Stimulated activated memory B cell treated with anti-CD40 and anti-IgM and Interleukin-4, amounts not matched to agents 10 μg/mL and 1 μg/mL and 100 μg/mL, for 72 hours (primary cell): ENCODE measurements at places on chromosomes 1 and 21.

DNA sequence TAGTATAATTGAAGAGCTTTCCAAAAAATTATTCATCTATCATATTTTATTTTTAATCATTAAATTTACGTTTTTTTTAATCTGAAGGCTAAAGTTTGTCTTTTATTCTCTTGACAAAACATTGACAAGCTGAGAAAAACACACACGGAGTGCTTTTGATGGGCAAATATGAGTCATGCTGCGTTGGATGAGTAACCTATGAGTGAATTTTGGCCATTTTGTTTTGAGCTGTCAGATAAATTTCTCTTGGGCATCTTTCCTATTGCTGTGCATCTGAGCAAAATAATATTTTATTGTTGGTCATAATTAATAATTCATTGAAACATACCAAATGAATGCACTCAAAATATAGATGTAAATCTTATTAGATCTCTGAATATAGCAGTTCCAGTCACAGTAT is 1144.1 kb upstream of the ADGRL2 start:
- no peak for ATAC-seq

- ATAC-seq: no peak
Measured at GRCh38 chr1:156857532-156857931, 1.4 kb downstream of the INSRR start.

- ATAC-seq: no peak
Measured at GRCh38 chr1:12478612-12478985, 139.4 kb downstream of the DHRS3 start.

GRCh38 chr1:184462990-184463389 is 76.2 kb downstream of the C1orf21 start:
- ATAC-seq: no peak

DNA sequence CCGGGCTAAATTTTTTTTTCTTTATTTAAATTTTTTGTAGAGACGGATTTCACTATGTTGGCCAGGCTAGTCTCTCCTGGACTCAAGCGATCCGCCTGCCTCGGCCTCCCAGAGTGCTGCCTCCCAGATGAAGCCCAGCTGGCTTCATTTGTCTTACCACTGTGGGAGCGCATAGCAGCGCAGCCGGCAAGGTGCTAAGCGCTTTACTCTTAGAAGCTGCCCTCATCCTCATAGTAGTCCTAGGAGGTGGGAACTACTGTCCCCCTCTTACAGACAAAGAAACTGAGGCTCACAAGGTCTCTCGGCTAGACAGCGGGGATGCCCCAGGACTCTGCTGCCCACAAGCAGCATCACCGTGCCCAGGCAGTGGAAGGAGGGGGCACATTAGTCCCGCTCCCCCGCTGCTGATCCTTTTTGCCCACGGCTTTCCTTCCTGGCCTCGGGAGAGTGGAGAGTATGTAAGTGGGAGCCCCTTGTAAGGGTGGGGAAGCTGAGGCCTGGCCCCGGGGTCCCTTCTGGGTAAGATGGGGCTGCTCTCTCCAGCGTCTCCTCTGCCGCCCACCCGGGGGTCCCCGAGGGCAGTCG is 726 bp downstream of the TMEM54 start:
- ATAC-seq: no peak

DNA sequence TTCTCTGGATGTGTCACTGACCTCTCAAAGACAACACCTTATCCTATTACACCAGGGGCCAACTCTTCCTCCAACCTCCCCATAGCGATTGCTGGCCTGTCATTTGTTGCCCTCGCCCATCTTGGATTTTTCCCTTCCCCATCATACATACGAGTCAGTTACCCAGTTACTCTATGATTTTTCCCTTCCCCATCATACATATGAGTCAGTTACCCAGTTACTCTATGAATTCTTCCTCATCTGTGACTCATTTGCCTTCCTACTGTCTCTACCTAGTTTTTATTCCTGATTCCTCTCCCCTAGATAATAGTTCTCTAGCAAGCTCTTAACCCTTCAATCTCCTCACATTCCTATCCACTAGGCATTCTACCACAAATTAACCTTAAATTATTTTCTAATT is 178.8 kb downstream of the NR5A2 start:
- ATAC-seq: no peak

DNA sequence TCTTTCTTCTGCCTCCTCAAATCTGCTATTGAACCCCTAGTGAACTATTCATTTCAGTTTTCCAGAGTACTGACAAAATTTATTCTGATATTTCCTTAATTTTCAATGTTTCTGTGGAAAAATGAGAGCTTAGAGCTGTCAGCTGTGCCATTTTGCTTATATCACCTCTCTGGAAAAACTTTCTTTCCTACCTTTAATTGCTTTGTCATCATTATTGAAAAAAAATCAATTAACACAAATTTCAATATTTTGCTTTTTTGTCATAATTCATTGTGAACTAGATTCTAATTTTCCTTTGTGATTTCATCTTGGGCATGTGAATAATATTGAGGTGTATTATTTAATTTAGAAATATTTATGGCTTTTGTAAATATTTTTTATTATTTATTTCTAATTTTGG is 126.5 kb downstream of the C1orf94 start:
- ATAC-seq: no peak

DNA sequence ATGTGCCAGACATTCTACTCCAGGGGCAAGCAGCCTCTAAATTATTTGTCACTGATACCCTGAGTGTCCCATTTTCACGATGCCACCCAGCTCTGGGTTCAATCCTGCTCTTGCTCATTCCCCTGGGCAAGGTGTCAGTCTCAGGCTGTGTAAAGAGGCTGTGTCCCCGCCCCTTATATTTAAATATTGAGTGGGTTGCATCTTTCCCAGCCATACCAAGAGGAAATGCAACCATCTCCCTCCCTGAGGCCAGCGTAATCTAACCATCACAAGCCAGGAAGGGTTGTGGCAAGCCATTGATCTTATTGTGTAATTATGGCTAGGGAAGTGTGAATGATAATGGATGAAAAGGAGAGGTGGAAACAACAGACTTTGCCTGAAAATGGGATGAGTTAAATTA is 54.7 kb upstream of the CLDN14 start:
- ATAC-seq: no peak

GRCh38 chr1:205263580-205264190 is 35.9 kb downstream of the TMCC2 start:
- no peak for ATAC-seq

DNA sequence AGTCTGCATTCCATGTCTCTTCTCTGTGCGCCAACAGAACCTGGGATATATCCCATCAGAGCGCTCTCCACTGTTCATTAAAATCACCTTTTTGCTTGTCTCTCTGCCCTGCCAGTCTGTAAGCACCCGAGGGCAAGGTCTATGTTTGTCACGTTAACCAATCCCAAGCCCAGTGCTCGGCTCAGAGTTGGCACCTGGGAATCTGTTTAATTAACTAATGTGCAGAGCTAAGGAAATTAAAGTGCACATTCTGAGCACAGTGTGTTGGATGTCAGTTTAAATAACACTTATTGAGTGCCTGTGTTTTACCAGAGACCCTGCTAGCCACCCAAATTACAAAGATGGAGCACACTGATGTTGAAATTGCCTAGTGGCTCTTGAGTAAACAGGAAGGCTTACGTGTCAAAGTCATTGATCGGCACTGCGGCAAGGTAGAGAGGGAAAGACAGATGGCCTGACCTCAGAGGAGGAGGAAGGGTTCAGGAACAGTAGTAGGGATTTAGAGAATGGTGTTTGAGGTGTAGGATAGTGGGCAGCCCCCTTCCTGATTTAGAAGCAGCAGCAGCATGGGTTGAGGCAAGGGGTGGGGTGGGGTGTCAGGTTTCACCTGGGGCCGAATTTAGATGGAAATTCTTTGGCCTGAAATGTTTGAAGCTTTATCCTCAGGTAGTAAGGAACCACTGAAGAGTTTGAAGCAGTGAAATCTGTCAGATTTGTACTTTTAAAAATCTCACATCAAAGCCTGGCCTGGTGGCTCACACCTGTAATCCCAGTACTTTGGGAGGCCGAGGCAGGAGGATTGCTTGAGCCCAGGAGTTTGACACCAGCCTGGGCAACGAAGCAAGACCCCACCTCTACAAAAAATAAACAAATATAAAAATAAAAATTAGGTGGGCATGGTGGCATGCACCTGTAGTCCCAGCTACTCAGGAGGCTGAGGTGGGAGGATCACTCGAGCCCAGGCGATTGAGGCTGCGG is 7.7 kb downstream of the ARMH1 start:
- ATAC-seq: no peak

DNA sequence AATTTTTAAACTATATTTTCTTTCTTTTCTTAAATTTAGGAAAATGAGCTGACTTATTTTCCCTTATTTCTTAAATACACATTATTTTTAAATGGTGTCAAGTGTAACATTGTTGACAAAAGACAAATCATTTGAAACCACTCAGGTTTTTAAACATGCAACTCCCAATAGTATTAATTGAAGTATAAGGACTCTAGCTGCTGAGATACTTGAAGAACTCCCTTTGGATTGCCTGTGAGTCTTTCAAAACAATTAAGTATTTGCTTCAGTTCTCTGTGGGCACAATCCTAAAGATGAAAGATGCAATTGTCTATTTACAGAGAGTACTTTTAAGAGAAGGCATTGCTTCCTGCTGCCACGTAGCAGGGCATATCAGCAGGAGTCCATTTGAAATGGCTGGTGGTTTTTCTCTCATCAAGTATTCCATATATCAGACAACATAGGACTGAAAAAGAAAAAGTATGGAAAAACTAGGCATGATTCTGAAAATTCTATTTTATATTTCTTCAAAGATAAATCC is 373.4 kb downstream of the NEGR1 start:
- ATAC-seq: no peak

- ATAC-seq: peak; percentile 34
Measured at GRCh38 chr1:27496604-27497155, 6.7 kb upstream of the WASF2 start.

- no peak for ATAC-seq
Measured at GRCh38 chr1:159925719-159926078, 392 bp upstream of the TAGLN2 start.

DNA sequence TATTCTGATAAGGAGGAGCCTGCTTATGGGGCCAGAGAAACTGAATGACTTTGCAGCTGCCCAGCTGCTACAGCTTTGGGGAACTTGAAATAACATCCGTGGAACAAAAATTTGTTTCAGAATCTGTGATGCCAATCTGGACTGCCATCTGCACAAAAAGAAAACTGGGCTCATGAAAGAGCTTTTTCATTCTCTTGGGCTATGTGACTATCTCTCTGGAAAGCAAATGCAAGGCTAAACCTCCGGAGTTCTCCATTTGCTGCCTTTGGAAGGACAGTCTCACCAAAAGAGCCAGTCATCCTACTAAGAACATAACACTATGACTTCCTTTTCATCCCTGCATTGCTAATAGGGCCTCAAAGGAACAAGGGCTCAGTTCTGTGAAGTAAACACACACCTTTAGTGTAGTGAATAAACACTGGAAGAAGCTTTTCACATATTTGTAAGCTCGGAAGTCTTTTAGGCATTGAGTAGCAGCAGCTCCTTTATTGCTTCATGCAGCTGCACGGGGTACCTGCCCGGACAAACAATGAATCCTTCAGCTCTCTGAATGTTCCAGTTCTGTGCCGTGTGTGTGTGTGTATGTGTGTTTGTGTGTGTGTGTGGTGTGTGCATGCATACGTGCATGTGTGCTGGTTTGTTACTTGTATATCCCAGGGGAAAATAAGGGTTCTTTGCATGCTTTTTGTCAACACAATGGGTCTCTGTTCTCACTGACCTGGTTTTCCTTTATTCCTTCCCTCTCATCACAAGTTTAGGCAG is 255.5 kb upstream of the SGIP1 start:
- ATAC-seq: peak; percentile 52

GRCh38 chr1:201495551-201496295 is 11.2 kb downstream of the CSRP1 start:
- ATAC-seq: no peak

DNA sequence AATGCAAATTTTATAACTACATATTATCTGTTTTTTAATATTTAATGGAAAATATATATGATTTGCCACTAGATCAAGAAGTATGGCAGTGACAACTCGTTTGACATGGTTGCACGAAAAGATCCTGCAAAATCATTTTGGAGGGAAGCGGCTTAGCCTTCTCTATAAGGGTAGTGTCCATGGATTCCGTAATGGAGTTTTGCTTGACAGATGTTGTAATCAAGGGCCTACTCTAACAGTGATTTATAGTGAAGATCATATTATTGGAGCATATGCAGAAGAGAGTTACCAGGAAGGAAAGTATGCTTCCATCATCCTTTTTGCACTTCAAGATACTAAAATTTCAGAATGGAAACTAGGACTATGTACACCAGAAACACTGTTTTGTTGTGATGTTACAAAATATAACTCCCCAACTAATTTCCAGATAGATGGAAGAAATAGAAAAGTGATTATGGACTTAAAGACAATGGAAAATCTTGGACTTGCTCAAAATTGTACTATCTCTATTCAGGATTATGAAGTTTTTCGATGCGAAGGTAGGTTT is 556 bp downstream of the IFI44 start:
- ATAC-seq: no peak

- ATAC-seq: peak; percentile 100
Measured at GRCh38 chr1:145927063-145927886, at the start of gene RBM8A. Gene RBM8A, minus strand, starts transcription at chr1:145927484. Its CDS starts 58 bp downstream, at chr1:145927426.

- ATAC-seq: no peak
Measured at GRCh38 chr1:221691261-221691660, 50.6 kb downstream of the DUSP10 start.

DNA sequence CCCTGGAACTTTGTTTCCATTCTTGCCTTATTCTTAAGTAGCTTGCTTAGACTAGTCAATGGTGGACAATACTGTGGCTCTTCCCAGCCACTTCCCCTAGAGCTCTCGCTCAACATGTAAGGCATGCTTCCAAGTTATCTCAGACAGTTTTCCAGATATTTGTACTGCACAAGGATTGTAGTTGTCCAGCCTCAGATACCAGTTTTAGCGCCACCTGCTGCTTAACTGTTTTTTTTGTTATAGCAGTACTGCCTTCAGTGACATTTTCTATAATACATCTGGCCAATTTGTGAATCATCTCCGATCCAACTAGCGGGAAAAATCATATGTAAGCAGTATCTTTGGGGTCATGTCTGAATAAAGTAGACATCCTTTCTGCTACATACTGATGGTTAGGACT is 346.7 kb upstream of the ADGRL4 start:
- ATAC-seq: no peak

DNA sequence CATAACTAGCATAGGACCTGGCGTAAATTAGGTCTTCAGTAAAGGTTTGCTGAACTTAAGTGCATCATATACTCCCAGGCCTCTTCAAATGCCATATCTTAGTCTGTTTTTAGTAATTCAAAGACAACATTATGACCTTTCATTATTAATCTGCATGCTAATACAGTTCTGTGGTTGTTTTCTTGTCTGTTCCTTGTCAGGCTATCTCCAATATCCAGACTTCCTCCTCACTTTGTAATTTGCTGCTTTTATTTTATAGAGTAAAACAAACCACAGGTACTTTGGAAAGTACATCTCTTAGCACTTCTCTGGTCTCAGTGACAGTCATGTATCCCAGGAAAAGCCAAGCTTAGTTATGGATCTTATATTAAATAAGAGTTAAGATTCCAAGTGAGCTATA is 65.1 kb upstream of the BMP8A start:
- no peak for ATAC-seq

GRCh38 chr1:215228193-215228592 is 145.7 kb downstream of the KCNK2 start:
- no peak for ATAC-seq

DNA sequence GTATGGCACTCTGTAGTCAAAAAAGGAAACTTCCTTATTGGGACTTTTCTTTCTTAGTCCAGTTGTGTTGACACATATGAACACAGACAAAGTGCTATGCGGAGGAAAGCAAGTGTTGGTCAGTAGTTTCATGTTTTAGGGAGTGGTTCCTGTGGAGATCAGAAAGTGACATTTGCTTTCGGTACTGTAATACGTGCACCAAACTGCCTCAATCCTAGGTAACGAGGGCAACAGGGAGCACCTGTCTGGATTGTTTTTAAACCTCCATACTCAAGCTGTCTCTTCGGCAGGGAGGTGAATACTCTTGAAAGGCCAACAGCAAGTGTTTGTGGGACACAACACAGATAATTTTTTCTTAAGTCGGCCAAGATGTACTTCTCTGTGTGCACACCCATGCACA is 9.1 kb downstream of the RHOU start:
- no peak for ATAC-seq
